AG09309 (cell line): ENCODE measurements at places on chromosomes 5 and 9.

GRCh38 chr9:129401623-129402370 is 219.1 kb downstream of the C9orf50 start:
- DNase-seq = no peak

- no peak for DNase-seq
These were observed 8.9 kb upstream of the FBP1 start for GRCh38 chr9:94648185-94648584.

GRCh38 chr5:135834639-135835529 is at the start of gene SLC25A48:
SLC25A48 (plus strand) TSS chr5:135834663; CDS start chr5:135834848, 185 bp downstream.
- DNase-seq = no peak

DNA sequence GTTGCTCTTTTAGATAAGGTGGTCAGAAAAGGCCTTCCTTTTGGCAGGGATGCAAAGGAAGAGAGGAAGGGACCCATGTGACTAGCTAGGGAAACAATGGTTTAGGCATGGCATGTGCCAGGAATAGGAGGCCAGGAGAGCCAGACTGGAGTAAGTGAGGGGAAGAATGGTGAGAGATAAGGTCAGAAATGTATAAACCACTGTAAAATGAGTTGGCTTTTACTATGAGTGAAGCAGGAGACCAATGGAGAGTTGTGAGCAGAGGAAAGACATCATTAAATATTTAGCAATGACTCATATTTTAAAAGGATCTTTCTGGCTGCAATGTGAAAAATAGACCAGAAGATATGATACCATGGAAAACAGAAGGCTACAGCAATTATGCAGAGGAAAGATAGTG is 50.9 kb downstream of the AP3B1 start:
- peak; percentile 61 for DNase-seq

GRCh38 chr5:34057118-34057517 is 14.1 kb upstream of the C1QTNF3 start:
- no peak for DNase-seq

GRCh38 chr9:106796771-106797170 is 66.2 kb upstream of the ZNF462 start:
- DNase-seq = no peak

- DNase-seq = no peak
These were observed 4.2 kb upstream of the SUB1 start for GRCh38 chr5:32581010-32581785.

GRCh38 chr5:107594253-107595045 is 76.3 kb downstream of the EFNA5 start:
- DNase-seq = no peak

GRCh38 chr9:134951461-134951860 is 33.7 kb upstream of the FCN1 start:
- no peak for DNase-seq
